ENCODE measurements at places on chromosomes 13 and 19. TPM values are rescaled to one million over a fixed set of nuclear protein-coding genes. Genes with fewer than 3 reads are reported as not detected.
A peak's percentile ranks its signal among the peaks of the same experiment; 100 is the strongest.

LNX2 gene
- 18.7 TPM for total RNA-seq

PRMT1 gene
- 53.3 TPM for total RNA-seq

RASGRP4 gene
- not detected for total RNA-seq

ZNF177 gene
- total RNA-seq, result 2.2 TPM

COX7A1 gene
- total RNA-seq, result 15.9 TPM

DNA sequence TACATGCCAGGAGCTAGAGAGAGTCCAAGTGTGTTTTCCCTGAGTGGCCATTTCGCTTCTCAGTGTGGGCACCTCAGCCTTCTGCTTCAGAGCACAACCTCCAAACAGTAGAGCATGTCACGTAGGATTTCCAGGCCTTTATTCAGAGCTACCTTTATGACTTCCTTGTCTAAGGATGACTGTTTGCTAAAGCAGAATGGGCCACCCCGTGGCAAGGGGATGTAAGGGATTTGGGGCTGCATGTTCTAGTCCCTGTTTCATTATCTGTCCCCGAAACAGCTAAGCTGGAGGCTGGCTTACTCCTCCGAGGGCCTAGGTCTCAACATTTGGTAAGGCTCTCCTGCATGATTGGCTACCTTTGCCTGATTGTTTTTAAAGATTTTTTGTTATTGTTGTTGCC, 6.0 kb downstream of the RNASEH2B start:
- DNase-seq, result no peak

GRCh38 chr19:52910648-52911047, 12.6 kb downstream of the ZNF888 start:
- no peak for DNase-seq

DNA sequence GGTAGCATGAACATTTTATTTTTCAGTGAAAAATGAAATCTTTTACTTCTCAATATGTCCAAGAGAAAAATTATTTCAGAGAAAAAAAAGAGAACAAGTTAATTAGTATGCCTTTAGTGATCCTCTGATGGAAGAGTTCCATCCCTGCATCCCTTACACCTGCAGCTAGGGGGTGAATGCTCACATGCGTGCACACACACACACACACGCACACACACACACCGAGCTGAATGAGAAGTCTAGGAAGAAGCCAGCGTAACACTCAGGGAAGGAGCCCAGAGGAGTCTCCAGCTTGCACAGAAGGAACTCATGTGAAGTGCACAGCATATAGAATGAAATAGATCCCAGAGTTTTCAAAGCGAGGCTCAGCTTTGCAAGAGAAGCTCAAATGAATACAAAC, 510.5 kb downstream of the IRS2 start:
- no peak for DNase-seq

GRCh38 chr19:44626048-44626624, 12.8 kb downstream of the IGSF23 start:
- DNase-seq, result peak; percentile 36

DNA sequence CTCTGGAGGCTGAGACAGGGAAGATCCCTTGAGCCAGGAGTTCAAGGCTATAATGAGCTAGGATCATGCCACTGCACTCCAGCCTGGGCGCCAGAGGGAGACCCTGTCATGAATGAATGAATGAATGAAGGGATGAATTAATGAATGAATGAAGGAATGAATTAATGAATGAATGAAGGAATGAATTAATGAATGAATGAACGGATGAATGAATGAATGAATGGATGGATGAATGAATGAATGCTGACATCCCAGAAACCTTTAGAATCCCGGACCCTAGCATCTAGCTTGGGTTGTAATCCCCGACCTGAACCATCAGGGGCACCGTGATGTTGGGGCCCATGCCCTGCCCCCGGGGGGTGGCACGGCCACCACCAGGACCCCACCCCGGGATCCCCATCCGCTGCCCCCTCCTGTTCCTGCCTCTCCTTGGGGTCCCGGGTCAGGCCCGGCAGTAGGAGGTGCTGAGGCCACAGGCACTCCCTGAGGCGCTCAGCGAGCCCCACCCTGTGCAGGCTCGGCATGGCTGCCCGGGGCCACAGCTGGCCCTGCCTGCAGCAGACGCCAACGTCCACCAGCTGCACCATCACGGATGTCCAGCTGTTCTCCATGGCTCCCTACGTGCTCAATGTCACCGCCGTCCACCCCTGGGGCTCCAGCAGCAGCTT, 3.4 kb downstream of the EBI3 start:
- DNase-seq, result no peak

DNA sequence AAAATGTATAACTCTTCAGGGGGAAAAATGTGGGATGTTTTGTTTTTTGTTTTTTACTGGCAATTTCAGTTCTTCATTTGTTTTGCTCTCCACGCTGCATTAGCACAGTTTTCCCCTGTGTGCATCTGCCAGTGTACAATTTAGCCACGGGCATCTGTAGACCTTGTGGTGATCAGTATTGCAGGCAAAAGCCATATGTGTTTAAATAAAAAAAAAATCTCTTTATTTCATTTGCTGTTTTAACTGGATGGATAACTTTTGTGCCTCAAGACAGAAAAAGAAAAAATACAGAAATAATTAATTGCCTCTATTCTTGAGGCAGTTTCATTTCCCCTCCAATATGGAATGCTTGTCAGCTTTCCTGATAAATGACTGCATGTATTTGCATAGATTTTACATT, 7.9 kb upstream of the MAB21L1 start:
- DNase-seq, result no peak

DNA sequence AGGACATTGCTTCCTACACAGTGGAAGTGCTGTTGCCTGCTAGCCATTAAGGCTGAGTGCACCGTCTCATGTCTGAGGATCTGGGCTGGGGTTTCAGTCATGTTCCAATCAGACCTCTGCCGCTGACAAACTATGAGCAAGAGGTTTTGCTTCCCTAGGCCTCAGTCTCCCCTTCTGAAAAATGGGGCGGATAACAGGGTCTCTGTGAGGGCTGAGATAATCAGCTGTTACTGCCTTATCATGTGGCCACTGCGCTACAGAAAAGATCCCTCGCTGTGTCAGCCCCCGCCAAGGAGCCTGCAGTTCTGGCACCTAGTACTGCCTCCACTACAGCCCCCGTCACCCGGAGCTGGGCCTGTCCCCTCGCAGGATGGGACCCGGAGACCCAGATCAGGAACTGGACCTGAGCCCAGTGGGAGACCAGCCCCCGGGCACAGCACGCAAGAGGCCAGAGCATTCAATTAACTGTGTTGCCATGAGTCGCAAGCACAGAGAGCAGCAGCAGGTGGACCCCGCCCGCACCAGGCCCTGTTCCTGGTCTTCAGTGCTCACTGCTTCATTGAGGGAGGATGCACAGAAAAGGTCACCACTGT, 3.0 kb upstream of the PNKP start:
- DNase-seq, result no peak

DNA sequence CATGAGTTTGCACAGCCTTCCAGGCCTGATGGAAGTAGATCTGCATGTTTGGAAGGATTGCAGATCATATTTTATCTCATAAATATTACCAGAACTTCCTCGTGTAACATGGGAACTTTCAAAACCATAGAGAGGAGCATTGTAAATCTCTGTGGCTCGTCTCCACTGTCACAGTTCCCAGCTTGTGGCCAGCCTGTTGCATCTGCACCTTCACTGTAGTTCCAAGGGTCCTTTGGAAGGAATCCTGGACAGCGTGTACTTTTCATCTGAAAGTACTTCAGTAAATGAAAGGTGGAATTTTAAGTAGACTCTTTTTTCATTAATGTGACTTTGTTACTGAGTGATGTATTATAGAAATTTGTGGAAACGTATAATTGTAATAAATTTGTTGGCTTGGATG, 105.4 kb downstream of the ATP11A start:
- no peak for DNase-seq

GRCh38 chr19:6068711-6069110, 41.6 kb downstream of the RFX2 start:
- DNase-seq, result peak; percentile 55

- DNase-seq, result no peak
Measured at GRCh38 chr19:19033176-19033425, 216 bp downstream of the SUGP2 start.

DNA sequence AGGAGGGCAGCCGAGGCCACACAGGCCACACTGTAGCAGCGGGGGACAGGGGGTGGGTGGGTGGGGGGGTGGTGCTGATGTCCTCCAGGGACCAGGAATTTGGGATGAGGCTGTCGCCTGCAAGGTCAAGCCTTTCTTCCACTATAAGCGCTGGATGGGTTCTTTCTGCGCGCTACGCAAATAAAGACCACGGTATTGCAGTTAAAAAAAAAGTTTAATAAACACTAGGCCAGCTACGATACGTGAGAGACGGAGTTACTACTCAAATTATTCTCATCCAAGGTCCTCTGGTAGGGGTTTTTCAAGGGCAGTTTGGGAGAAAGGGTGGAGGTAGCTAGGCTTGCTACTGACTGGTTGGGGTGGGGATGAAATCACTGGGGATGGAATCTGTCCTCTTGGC, 508 bp upstream of the ZNF44 start:
- DNase-seq, result peak; percentile 19

GRCh38 chr19:8336660-8337059, 6.4 kb downstream of the KANK3 start:
- no peak for DNase-seq

GRCh38 chr13:52020191-52020590, 4.3 kb upstream of the UTP14C start:
- no peak for DNase-seq

Measured in stomach (tissue), 19 donors.